ENCODE measurements at places on chromosomes 7 and 10.
A peak's percentile ranks its signal among the peaks of the same experiment; 100 is the strongest.

- DNase-seq, result peak; percentile 17
Observed at GRCh38 chr10:13891128-13892000, 304.6 kb downstream of the PRPF18 start.

DNA sequence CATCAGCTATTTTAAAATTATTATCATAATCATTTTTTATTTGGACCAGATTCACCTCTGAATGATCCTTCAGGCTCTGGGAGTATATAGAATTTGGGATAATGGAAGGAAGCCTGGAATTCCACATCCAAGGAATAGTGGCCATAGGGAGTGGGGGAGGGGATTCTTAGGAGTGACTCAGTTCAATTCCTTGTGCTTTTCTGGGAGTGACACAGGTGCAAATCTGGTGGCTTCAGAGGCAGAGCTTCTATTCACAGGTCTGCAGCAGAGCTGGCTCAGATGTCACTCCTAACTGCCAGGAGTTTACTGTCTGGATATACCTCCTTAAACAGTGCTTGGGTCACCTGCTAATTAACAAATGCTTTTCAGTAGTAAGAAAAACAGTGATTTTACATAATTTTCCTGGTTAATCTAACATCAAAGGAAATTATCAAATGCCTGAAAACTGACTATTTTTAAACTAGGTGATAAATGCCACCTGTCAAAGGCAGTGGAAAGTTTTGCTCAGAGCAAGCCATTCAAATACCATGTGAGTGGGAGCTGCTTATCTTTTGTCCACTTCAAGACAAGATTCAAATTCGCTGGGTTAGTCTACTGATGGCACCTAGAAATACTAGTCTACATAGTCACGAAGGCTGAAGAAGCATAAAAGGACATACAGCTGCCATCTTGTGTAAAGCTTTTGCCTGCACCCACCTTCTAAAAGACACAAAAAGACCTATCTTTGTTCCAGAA lies 106.7 kb upstream of the LAMB4 start:
- DNase-seq, result no peak

DNA sequence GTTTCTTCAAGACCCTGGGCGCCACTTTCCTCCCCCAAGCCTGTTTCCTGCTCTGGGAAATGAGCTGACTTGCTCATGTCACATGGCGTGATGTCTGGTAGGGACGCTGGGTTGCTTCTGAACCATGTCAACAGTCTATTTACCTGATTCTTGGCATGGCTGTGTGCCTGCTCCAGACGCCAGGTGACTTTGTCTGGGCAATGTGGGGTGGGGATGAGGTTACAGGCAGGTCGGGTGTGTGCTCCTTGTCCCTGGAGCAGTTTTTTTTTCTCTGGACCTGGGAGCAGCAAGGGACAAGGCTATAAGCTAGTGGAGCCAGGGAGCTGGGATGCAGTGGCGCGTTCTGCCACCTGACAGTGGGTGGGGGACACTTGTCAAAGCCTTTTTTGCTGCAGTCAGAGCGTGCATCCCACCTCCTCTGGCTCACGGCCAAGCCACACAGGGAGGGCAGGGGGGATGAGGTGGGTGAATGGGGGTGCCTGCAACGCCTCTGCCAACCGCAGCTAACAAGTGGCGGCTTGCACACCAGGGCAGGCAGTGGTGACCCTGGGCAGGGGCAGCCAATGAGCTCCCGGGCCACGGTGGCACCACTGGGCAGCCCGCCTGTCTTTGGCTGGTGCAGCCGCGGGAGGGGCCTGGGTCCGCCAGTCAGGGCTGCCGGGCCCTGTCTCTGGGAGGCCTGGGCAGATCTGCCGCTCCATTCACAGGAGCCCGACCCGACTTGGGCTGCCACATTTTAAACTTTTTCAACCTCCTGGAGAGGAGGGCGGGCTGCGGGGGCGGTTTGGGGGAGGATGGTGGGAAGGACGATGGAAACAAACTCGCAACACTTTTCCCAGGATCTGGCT lies 22.9 kb downstream of the DNAJB12 start:
- DNase-seq, result peak; percentile 96

GRCh38 chr10:80260295-80261243 lies 28.9 kb downstream of the MAT1A start:
- peak; percentile 8 for DNase-seq

- DNase-seq, result no peak
Observed at GRCh38 chr7:5420067-5420880, 3.4 kb downstream of the TNRC18 start.

- no peak for DNase-seq
Observed at GRCh38 chr7:100102950-100103840, 1.8 kb downstream of the AP4M1 start.

- DNase-seq, result no peak
Observed at GRCh38 chr7:107118109-107118900, 50.5 kb upstream of the HBP1 start.

- DNase-seq, result no peak
Observed at GRCh38 chr10:132885451-132886210, 56.7 kb downstream of the CFAP46 start.

- no peak for DNase-seq
Observed at GRCh38 chr10:94123258-94123995, 129.7 kb downstream of the PLCE1 start.

DNA sequence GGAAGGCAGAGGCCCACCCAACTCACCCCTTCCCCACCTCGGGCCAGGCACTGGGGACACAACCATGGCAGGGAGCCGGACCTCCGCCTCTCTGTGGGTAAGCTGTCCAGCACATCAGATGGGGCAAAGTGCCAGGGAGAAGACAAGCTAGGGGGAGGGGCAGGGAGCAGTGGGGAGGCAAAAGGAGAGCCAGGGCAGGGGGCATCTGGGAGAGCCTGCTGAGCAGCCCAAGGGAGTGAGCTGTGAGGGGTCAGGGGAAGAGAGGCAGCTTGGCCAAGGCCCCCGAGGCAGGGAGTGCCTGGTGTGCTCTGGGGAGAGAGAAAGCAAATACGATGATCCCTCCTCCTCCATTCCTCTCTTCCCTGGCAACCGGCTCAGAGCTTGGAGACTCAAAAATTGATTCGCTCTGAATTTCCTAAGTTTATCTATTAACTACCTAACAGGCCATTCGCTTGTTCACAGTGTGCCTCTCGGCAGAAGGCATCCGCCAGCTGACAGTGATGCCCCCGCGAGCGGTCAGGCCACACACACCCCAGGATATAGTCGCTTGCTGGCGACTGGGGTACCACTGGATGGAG lies 4.5 kb downstream of the CAMK2B start:
- DNase-seq, result no peak

DNA sequence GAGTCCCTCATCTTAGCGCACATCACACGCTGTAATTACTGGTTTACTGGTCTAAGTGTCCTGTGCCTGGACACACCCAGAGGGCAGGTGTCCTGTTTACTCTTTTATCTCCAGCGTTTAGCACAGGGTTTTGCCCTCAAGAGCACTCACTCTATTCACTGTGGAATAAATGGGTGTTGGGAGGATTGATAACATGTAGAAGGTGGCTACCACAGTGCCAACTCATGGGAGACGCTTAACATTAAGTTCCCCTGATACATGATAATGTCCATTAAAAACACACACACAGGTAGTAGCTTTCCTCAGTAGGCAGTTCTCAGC lies 96.1 kb upstream of the EFCAB10 start:
- no peak for DNase-seq

- no peak for DNase-seq
Observed at GRCh38 chr10:121919666-121920065, 8.2 kb downstream of the ATE1 start.

GRCh38 chr7:109577265-109577664 lies 1007.6 kb downstream of the DNAJB9 start:
- DNase-seq, result no peak

- no peak for DNase-seq
Observed at GRCh38 chr10:70380350-70381135, 1.9 kb downstream of the LRRC20 start.

GRCh38 chr7:150818971-150819370 lies 18.4 kb downstream of the TMEM176A start:
- DNase-seq, result no peak

DNA sequence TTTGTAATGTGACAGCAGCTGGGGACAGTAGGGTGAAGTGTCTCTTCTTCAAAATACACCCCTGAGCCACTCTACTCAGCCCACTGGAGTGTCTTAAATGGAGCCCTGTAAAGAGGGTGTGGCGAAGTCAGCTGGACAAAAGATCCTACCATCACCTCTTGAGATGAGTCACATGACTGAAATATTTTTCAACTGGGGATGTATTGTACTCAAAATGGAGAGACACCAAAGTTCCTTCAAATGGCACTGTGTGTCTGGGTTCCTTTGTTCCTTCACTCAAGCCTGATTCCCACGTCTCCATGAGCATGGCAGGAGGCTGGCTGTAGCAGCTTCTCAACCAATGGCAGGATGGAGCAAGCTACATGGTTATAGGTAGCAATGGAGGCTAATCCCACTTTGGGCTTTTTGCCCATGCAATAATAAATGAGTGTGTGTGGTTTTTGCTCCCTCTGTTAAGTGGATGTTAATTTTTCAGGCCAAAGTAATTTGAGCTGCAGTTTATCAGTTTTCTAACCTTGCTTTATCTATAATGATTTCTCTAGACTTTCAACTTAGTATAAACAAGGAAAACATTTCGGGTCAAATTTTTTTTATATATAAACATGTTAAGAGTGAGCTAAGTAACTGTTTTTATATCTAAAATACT lies 68.2 kb downstream of the CLEC2L start:
- no peak for DNase-seq

DNA sequence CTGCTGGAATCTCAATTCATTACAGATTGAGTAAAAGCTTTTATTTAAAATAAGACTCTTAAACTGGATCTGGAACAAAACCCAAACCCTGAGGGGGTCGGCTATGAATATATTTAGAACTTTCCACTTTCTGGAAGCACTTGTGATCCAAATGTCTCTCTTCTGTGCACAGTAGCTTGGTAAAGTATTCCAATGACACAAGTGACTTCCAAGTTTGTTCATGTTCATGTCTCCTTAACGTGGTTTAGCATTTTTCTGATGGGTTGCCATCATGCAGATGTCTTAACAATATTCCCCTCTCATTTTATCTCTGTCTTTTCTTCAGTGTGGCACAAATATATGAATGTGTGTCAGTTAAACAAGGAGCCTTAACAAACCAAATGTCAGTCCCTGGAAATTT lies 191.9 kb upstream of the SORCS1 start:
- no peak for DNase-seq

- DNase-seq, result no peak
Observed at GRCh38 chr7:114865564-114865963, 56.3 kb upstream of the MDFIC start.

GRCh38 chr7:47253650-47254080 lies 328.2 kb downstream of the TNS3 start:
- no peak for DNase-seq

DNA sequence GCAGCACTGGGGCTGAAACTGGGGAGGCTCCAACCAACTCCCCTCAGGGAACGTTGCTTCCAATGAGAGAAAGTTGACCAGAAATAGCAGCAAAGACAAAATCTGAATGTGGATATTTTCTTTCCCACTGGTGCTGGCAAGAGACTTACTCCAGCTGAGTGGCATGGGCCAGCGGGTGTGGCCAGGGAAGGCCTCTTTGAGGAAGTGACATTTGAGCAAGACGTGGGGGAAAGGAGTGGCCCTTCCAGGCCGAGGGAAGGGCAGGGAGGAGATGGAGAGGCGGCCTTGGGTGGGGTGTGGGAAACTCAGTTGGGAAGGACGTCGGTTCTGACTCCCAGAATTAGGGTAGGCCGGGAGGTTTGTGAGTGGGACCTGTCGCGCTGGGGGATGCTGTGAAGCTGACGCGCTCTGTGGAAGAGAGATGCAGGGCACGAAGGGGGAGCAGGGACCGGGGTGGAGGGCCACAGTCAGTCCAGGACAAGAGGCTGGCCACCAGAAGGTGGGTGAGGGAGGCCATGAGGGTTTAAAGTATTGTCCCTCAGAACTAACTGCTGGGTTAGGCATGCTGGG lies 96.7 kb upstream of the IKZF1 start:
- no peak for DNase-seq

DNA sequence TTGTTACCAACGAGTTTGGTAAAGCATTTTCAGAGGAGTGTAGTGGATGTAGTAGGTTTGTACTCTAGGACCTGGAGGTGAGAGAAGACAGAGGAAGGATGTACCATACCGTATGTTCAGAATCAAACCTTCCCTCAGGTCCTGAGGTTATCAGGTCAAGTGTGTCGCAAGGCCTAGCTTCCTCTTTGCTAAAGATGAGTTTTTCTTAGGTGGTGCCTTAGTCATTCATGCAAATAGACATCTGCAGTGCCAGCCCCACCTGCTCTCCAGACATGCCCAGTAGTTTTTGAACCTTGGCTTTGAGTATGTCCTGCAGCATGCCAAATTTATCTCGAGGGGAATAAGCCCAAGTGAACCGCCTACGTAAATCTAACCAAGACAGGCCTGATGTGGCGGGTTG lies 71.3 kb downstream of the HDAC9 start:
- no peak for DNase-seq

DNA sequence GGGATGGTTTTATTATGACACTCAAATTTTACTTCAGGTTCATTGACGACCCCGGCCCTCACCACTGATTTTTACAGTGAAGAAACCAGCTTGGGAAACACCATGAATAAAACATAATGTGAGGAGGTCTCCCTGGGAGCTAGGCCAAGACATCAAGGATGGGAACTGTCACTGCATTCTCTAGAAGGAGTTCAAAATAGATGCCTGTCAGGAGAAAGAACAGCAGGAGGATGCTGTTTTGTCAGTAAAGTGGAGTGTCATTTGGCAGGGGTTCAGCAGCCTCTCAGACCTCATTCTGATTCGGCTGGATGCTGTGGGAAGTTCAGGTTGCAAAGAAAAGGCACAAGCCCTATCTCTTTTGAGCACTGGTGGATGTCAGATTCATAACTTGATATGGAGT lies 360.3 kb upstream of the C7orf33 start:
- DNase-seq, result no peak

- DNase-seq, result no peak
Observed at GRCh38 chr10:118401708-118402193, 59.6 kb upstream of the FAM204A start.

DNA sequence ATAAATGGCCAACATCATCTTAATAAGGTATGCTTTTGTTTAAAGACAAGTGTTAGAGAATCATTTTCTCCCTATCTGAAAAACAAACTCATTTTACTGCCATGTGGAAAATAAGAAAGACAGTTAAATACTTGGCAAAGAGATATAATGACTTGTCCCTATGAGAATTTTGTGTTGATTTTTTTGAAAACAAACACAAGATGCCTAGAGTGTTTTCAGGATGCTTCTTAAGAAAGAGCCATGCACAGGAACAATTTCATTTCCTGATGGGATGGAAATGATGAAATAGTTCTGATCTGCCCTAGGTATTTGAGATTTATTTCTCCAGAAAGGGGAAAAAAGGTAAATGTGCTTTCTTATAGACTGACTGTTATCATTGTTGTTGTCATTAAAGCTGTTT lies 237.5 kb upstream of the GNAI1 start:
- no peak for DNase-seq

- no peak for DNase-seq
Observed at GRCh38 chr7:7242899-7243298, 60.6 kb downstream of the C1GALT1 start.

- DNase-seq, result no peak
Observed at GRCh38 chr10:104253606-104254410, 884 bp upstream of the GSTO1 start.

GRCh38 chr7:157558875-157559595 lies 222.2 kb downstream of the DNAJB6 start:
- DNase-seq, result no peak

GRCh38 chr10:60203993-60204618 lies 185.6 kb downstream of the ANK3 start:
- peak; percentile 4 for DNase-seq

- peak; percentile 25 for DNase-seq
Observed at GRCh38 chr10:22986771-22987542, 59.1 kb downstream of the ARMC3 start.

GRCh38 chr7:47496666-47497065 lies 85.2 kb downstream of the TNS3 start:
- no peak for DNase-seq
